ENCODE measurements at places on chromosomes 11 and 22. TPM values are rescaled to one million over a fixed set of nuclear protein-coding genes. Genes with fewer than 3 reads are reported as not detected.

SULT4A1 gene
- not detected for total RNA-seq

OR4D10 gene
- not detected for total RNA-seq

SESN3 gene
- 0.11 TPM for total RNA-seq

SLC22A25 gene
- total RNA-seq: not detected

OR5AP2 gene
- not detected for total RNA-seq

VSTM5 gene
- total RNA-seq: not detected

Measured in A549 treated with dexamethasone at 1 μM for 4 hours (cell line).